NAMALWA (cell line): ENCODE measurements at places on chromosomes 6 and 20.

DNA sequence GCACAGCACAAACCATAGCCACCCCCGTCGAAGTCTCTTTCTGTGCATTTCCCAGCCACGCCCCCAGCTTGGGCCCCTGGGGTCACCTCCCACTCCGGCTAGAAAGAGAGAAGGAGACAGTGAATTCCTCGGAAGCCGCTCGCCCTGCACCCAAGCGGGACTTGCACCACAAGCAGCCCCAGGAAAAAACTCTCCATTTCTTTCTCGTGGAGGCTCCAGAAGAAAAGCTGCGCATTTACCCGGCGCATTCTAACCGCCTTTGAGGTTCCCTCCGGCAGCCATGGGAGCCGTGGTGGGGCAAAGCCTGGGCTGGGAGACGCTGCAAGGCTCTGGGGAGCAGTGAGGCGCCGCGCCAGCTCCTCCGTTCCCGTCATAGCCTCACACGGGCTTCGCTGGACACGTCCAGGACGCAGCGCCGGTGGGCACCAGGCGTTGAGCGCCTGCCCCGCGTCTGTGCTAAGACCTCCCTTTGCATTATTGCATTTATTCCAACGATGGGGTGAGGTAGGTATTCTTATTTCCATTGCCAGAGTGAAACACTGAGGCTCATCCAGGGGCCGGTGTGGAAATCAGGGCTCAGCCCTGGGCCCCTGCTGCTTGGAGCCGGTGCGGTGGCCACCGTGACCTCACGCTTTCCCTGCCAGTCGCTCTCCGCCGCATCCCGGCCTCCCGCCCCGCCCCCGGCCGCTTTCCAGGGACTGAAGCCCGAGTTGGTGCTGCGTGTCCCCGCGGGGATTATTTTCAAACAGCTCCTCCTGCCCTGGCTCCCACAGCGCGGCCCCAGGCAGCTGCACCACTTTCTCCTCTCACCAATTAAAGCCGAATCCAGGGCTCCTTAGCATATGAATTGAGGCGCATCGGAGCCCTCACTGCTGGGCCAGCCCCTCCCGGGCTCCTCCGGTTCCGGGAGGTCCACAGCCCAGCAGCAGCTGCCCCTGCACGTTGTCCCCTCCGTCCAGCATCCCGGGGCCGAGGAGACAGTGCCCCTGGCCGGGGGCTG, 148.3 kb upstream of the AFDN start:
- no peak for DNase-seq

GRCh38 chr6:134400941-134401340, 83.0 kb upstream of the SGK1 start:
- DNase-seq: no peak

GRCh38 chr6:155782739-155783459, 327.3 kb upstream of the NOX3 start:
- DNase-seq: no peak

- DNase-seq: no peak
Measured at GRCh38 chr6:8375916-8376315, 59.4 kb downstream of the SLC35B3 start.

GRCh38 chr6:82248273-82248735, 760 bp upstream of the IBTK start:
- DNase-seq: no peak

GRCh38 chr6:145247692-145248419, 487.5 kb downstream of the EPM2A start:
- no peak for DNase-seq

DNA sequence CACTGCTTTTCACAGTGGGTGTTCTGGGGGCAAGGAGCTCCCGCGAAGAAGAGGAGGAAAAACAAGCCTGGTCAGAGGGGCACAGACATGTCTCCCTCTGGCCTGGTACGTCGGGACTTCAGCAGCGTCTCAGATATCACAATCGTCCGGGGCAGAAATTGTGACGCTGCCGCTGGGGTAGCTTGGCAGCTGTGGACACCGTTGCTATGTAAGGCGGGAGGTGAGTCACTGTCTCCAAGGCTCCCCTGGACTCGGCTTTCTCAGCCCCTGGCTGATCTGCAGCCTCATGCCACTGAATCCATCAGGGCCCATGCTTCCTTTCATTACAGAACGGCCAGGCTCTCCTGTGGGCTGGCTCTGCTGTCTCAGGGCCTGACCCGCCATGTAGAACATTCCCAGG, 98.7 kb downstream of the SULF2 start:
- no peak for DNase-seq
